ENCODE measurements at places on chromosomes 1 and 21. TPM values are rescaled to one million over a fixed set of nuclear protein-coding genes. Genes with fewer than 3 reads are reported as not detected.

Gene SLC45A1
- total RNA-seq = 3.3 TPM

Gene KIAA1614
- 0.10 TPM for total RNA-seq

Gene INAVA
- 48.7 TPM for total RNA-seq

Gene MFAP2
- not detected for total RNA-seq

Gene IGSF5
- 0.17 TPM for total RNA-seq

Gene SPRR2G
- total RNA-seq = not detected

Gene ATP13A2
- total RNA-seq = 30.2 TPM

Gene HSD11B1
- not detected for total RNA-seq

Gene LMOD1
- total RNA-seq = not detected

Gene AGRN
- 278 TPM for total RNA-seq

Gene ILDR2
- total RNA-seq = not detected

GRCh38 chr1:157517016-157517415 is 35.3 kb downstream of the FCRL5 start:
- no peak for DNase-seq

DNA sequence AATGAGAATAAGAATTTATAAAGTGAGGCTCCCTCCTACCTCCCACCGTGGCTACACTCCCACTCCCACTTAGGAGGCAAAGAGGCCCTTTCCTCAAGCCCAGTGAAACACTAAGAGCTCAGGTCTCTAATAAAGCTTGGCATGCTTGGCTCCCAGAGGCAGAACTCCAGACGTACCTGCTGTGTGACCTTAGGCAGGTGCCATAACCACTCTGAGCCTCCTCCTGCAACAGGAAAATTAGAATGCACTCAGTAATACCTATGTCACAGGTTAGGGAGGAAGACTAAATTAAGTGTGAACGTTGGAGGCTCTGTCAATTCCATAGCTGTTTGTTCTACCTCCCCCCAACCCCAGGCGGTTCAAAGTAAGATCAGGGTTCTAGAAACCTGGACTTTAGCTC is 16.5 kb upstream of the SLC26A9 start:
- no peak for DNase-seq

- no peak for DNase-seq
Measured at GRCh38 chr1:157773493-157774350, 3.2 kb downstream of the FCRL2 start.

- DNase-seq = no peak
Measured at GRCh38 chr1:8281843-8282509, 35.9 kb upstream of the SLC45A1 start.

DNA sequence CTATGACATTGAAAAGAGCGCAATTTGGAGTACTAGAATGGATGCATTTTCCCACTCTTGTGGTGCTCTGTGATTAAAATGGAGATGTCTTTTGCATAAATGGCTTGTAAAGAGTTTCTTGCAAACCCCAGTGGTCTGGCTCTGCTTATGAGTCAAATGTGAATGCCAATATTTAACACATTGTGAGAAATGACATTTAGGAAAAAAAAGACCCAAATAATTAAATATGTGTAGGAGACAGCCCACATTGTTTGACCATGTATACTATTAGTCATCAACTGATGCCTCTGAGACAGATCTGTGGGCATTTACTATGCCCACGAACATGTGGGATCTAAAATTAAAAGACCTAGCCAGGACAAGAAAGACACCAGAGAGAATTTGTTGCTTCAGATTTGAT is 22.2 kb upstream of the RUNX1 start:
- DNase-seq = no peak

DNA sequence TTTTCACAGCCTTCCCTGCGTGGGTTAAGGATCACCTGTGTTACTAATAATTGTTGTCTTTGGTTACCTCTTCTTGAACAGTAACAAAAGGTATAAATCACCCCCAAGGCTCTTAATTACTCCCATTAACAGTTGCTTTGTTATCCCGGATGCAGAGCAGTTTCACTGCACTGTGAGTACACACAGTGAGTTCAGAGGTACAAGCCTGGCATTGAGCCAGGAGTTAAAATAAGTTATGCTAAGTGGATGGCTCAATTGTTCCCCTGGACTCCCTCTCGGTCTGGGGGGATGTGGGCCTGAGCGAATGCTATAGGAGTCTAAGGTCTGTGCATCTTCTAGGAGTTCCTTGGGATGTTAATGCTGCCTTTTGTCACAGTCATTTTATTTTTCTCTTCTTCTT is 258.3 kb downstream of the ATG4C start:
- DNase-seq = no peak

GRCh38 chr1:222047366-222047765 is 305.5 kb upstream of the DUSP10 start:
- DNase-seq = no peak

DNA sequence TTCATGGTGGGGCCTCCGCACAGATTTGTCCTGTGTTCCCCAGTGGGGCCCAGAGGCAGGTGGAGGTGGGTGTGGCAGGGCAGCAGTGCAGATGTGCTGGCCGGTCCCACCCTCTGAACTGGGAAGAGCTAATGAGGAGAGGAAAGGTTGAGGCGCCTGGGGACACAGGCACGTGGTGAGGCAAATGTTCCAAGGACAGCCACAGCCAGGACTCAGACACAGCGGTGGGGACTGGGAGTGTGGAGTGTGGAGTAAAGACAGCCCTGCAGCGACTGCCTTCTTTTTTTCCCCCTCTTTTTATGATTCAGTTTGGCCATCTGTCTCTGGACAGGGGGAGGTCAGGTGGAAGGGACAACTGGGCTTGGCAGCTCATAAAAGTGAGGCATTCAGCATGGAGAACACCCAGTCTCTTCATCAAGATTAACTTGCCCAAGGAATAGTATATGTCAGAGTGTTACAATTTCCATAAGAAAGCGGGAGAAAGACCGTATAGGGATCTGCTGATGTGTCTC is 104.2 kb upstream of the GCLM start:
- no peak for DNase-seq

DNA sequence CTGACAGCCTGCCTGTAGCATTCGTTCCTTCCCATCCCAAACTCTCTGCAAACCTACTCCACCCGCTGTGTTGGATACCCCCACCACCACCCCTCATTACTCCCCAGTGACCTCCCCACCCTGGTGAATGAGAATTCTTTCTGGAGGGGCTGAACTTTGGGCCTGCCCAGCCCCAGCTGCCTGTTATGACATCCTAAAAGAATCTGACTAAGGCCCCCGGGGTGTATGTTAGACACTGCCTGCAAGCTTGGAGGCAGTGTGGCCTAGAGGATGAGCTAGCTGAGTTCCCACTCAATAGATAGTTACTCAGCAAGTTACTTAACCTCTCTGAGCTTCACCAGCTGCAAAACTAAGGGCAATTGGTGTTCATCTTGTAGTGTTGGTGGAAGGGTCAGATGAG is 110.2 kb upstream of the FGGY start:
- no peak for DNase-seq

GRCh38 chr1:221602830-221603229 is 139.1 kb downstream of the DUSP10 start:
- no peak for DNase-seq

DNA sequence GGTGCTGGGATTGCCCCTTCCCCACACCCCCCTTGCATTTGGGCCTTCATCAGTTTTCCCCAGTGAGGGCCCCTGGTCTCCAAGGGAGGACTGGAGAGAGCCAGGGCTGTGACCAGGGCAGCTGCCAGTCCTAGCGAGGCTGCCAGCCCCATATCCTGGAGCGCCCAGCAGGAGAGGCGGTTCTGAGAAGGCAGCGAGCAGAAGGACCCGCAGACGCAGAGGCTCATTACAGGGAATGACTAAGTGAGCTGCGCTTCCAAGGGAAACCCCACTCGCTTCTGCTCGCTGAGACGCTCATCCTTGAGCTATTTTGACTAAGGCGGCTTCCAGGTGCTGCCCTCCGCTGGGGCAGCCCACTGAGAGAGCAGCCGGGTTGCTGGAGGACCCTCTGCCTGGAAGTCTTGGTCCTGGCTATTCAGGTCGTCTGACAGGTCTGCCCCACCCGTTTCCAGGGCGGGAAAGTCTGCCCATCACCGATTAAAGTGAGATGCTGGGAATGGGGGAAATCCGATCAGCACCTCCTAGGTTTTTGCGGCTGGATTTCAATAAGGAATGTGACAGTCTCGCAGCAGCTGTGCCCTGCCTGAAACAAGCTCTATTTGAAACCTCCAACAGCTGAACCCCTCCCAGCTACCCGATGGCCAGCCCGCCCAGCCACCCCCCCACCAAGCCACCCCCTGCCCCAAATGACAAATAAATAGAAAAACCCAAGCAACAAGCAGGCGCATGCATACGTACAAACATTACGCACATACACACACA is 2.8 kb downstream of the KCNN3 start:
- DNase-seq = no peak

- DNase-seq = peak; percentile 39
Measured at GRCh38 chr1:202692959-202693555, 17.2 kb downstream of the SYT2 start.

- DNase-seq = no peak
Measured at GRCh38 chr1:236063551-236063918, 1.4 kb downstream of the NID1 start.

GRCh38 chr1:27015260-27015659 is 2.6 kb upstream of the TENT5B start:
- DNase-seq = no peak

DNA sequence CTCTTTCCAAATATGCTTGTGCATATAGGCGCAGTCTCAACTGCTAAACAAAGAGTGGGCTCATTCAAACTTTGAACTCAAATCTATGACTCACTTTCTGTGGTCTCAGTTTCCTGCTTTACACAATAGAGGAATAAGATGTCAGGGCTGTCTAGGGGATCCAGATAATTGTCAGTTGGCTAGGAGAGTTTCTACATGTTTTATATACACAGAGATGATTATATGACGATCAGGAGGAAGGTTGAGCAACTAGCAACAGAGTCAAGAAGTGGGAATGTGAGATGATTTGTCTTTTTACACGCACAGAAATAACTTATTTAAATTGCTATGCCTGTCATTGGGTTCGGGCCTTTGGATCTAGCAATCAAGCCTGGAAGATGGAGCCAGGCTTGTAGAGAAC is 299.4 kb upstream of the LYPLAL1 start:
- DNase-seq = no peak

DNA sequence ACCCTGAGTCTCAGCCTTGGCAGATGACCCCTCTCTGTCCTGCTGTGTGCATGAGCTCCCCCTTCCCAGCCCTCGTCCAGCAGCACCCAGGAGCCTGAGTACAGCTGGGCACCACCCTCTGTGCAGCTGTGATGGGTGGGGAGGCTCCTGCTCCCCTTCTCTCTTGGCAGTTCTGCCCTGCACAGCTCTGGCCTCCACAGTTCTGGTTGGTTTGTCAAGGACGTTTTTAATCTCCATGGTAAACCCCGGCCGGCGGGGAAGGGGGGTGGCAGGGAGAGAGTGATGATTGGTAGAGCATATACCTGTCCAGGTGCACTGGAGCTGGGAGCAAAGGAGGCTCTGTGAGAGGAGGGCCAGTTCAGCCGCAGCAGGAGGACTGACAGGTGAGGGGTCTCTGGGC is at the start of gene CLCNKA:
Gene CLCNKA (plus strand): TSS at position 356 of the 400 bp plus-strand sequence. CDS start 584 bp downstream, outside the sequence.
- no peak for DNase-seq

DNA sequence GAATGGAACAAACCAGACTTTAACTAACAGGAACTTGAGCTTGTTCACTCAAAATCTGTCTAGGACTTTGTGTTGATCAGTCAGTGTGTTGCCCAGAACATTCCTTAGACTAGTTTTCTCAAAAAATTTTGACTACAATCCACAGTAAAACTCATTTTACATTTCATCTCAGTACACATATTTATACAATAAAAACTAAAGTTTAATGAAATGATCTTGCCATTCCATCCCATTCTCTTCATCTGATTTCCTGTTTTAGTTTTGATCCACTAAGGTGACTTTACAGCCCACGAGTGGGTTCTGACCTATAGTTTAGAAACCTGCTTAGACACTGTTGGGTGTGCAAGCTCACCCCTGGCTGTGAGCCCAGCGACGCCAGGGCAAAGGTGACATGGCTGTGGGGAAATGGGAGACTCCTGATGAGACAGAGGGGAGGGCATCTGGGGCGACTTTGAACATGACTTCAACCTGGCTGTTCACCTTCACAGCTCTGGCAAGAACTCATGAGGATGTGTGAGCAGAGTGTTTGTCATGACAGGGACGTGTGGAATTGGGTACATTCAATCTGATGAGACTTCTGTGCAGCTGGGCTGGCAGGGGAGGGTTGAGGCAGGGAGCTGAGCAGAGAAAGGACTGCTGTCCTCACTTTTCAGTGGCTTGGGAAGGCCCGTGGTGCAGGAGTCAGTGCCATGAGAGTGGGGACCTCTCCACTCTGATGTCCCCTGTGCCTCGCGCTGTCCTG is 40.6 kb downstream of the LHX4 start:
- no peak for DNase-seq

- DNase-seq = peak; percentile 74
Measured at GRCh38 chr1:21922090-21923013, 14.8 kb downstream of the HSPG2 start.

DNA sequence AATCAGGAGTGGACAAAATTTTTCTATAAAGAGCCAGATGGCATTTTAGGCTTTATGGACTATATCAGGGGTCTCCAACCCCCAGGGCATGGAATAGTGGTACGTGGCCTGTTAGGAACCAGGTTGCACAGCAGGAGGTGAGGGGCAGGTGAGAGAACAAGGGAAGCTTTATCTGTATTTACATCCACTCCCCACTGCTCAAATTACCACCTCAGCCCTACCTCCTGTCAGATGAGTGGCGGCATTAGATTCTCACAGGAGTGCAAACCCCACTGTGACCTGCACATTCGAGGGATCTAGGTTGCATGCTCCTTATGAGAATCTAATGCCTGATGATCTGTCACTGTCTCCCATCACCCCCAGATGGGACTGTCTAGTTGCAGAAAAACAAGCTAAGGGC is 13.9 kb downstream of the PHTF1 start:
- DNase-seq = no peak

DNA sequence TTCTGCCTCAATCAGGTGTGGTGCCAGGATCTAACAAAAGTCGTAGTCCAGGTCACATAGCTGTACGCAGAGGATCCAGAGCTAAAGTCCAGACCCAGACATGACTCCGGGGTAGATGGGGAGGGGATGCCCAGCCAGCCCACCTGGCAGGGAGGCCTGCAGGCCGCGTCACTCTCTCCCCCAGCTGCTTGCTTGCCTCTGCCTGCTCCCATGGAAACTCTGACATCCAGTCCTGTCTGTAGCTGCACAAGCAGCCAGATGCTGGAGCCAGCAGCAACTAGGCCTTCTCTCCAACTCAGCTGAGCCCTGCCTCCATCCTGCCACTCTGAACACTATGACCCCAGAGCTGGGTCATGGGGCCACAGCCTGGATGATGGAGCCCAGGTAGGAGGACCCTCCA is 8.1 kb downstream of the COL8A2 start:
- DNase-seq = no peak

DNA sequence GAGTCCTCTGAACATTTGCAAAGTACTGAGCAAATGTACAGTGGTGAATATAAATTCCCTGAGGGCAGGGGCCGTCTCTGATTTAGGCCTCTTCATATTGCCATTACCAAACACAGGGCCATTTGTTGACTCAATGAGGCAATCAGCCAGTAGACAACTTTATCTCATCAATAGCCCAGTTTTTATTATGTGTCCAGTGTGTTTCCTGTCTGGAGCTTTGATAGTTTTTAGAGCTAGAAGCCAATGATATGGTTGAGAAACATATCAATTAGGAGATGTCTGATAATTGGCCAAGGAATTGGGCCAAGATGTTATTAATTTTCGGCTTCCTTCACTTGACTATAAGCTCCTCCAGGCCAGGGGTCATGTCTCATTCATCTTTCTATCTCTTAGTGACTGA is 163.0 kb downstream of the ROR1 start:
- DNase-seq = no peak
